GM12892 (cell line): ENCODE measurements at places on chromosomes 6 and 20.
A peak's percentile ranks its signal among the peaks of the same experiment; 100 is the strongest.

DNA sequence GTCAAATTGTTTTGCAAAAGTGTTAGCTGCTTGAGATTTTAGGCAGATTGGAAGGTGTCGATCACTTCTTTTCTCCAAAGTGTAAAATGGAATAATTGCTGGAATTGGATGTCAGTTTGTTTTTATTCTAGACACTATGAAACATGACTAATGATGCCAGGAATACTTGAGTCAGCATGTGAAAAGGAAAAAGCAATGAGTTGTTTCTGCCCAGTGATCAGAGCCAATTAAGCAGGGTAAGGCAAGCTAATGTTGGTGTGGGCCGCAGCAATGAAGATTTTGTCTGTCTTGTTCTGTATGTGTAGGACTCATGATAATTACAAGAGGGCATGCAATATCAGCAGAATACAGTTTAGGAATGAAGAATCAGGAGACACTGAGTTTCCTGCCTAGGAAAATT, 110.3 kb downstream of the CARMIL1 start:
- no peak for DNase-seq

DNA sequence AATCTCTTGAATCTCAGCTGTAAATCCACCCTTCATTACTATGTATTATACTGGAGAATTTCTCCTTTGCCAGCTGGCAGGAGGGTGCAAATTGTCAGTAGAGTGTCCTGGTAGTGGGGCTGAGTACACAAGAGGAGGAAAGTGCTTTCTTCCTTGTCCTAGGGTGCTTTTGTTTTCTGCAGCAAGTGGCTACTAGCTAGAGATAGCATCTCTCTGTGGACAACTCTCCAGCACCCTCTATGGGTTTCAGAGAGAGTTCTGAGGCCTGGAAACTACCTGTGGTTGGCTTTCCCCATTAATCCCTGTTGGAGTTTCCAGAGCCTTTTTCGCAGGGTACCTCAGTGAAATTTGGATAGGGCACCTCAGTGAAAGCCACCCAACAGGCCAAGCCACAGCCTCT, 422.5 kb upstream of the RGS17 start:
- DNase-seq = no peak

DNA sequence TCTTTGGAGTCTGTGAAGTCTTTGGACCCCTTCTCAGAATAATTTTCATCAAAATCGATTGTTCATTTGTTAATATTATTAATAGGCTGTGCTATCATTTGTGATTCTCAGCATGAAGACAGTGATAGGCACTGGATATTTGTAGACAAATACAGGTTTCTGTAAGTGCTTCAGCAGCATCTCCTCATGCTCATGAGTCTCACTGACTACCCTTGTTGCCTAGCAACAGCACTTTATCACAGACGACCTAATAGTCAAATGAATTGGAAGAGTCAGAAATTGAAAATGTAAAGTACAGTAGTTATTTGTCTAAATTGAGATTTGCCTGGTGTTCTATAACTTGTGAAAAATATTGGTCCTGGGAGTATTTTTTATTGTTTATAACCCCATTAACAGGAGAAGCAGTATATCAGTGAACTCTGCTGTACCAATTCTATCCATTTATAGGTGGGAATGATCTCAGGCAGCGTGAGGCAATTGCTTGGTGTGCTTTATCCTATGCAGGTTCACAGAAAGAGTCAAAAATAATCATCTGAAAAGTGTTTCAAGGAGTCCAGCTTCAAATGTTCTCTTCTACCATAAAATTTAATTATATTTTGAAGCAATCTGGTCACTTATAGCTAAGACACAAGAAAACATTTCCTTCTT, 684.6 kb downstream of the RFPL4B start:
- DNase-seq = no peak

- DNase-seq = peak; percentile 59
Observed at GRCh38 chr20:62366370-62367135, 559 bp downstream of the LAMA5 start.

- DNase-seq = no peak
Observed at GRCh38 chr6:110878751-110879522, 4.4 kb downstream of the AMD1 start.

DNA sequence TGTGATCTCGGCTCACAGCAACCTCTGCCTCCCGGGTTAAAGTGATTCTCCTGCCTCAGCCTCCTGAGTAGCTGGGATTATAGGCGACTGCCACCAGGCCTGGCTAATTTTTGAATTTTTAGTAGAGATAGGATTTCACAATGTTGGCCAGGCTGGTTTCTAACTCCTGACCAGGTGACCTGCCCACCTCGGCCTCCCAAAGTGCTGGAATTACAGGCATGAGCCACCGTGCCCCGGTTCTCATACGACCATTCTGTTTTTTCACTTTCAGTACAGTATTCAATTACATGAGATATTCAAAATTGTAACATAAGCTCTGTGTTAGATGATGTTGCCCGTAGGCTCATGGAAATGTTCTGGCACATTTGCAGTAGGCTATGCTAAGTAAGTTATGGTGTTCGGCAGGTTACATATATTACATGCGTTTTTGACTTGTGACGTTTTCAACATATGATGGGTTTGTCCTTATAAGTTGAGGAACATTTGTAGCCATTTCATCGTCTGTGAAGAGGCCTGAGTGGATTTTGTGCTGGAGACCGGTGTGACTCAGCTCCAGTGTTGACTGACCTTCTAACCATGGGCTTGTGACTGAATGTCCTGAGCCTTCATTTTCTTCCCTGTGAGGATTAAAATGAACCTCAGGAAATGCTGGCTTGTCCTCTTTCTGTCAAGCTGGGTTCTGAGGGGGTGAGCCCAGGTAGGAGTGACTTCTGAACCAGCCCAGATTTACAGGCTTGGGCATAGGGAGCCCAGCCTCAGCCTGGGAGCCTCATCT, 12.2 kb downstream of the PPARD start:
- DNase-seq = no peak

- DNase-seq = no peak
Observed at GRCh38 chr20:40757087-40757486, 68.1 kb upstream of the MAFB start.
